PC-9 (cell line): ENCODE measurements at places on chromosomes 11 and 22. TPM values are rescaled to one million over a fixed set of nuclear protein-coding genes. Genes with fewer than 3 reads are reported as not detected.

- DNase-seq = peak; percentile 46
- no peaks in the 10 kb centered on the region for H3K27me3 ChIP-seq
- peaks cover 23% of the 10 kb centered on the region for H3K4me1 ChIP-seq
- no peak overlapping the region for H3K4me3 ChIP-seq
Observed at GRCh38 chr11:48013269-48013901, 33.0 kb downstream of the PTPRJ start.

DNA sequence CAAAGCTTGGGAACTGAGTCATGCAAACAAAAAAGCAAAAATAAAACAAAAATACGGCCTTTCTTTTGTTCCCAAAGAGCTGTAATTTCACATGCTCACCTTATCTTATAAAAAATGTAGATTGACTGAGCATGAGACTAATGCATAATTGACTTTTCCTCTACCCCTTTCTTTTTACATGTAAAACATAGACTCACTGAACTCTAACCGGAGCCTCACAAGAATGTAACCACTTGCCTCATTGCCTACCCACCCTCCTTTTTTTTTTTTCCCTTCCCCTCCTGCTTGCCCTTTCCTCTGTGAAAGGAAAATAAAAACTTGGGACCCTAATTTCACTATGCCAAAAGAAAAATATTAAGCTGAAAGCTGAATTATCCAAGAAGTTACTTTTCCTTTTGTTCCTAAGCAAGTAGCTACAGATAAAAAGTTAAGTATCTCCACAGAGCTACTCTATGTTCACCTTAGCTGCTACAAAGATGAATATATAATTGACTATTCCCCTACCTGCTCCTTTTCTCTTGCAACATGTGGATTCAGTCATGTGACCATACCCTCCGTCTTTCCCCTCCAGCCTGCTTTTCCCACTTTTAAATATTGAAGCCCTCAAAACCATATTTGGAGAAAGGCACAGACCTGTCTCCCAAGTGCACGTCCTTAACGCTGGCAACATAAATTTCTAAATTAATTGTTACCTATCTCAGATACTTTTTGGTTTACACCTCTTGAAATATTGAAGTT is 39.6 kb upstream of the WEE1 start:
- H3K4me1 ChIP-seq = peaks cover 42% of the 10 kb centered on the region
- H3K4me3 ChIP-seq = no peak overlapping the region
- no peak for DNase-seq
- no peaks in the 10 kb centered on the region for H3K36me3 ChIP-seq
- H3K27ac ChIP-seq = peak overlapping the region; percentile 54; the same call in 1 of the 2 replicates

DNA sequence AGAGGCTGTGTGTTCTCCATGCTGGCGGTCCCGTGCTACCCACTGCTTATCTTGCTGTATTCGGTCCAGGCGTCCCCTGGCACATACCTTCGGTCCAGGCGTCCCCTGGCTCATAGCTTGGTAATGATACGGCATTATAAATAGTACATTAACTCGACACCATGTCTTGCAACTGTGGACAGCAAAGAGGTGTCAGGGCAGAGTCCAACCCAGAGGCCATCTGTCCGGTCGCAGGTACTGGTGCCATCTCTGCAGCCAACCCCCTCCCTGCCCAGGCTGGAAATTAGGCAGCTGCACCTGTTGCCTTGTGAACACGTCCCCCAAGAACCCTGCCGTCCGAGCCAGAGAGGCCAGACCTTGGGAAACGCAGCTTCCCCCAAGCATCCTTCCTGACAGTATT is 634.3 kb downstream of the BRD1 start:
- no peak overlapping the region for H3K4me3 ChIP-seq
- no peak for DNase-seq
- H3K4me1 ChIP-seq = no peaks in the 10 kb centered on the region
- H3K27me3 ChIP-seq = peaks cover 100% of the 10 kb centered on the region

The MYEOV gene
- 182 and 232 TPM in 2 replicates for total RNA-seq

DNA sequence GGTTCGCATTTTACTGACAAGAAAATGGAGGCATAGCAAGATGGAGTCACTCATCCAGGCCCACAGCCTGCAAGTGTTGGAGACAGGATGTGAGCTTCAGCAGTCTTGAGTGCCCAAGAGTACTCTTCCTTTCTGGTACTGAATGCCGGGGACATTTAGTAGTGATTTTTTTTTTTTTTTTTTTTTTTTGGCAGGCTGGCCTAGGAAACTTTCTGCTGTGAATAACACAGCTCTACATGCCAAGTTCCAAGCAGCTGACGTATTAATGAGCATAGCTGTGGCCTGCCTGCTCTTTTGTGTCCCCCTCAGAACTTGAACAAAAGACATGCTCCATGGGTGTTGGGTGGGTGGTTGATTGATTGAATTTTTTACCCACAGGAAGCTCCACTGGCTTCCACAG is 195.5 kb upstream of the CADM1 start:
- H3K4me1 ChIP-seq = no peaks in the 10 kb centered on the region
- H3K36me3 ChIP-seq = no peaks in the 10 kb centered on the region
- no peak overlapping the region for H3K4me3 ChIP-seq
- no peak for DNase-seq
- H3K27ac ChIP-seq = no peak overlapping the region

The GGTLC2 gene
- not detected in 2 replicates for total RNA-seq

- no peaks in the 10 kb centered on the region for H3K36me3 ChIP-seq
- DNase-seq = no peak
- H3K4me3 ChIP-seq = no peak overlapping the region
- no peaks in the 10 kb centered on the region for H3K27me3 ChIP-seq
Observed at GRCh38 chr11:6717426-6717825, 34.3 kb upstream of the MRPL17 start.

GRCh38 chr11:64726867-64727530 is 4.0 kb upstream of the NRXN2 start:
- H3K27ac ChIP-seq = no peak overlapping the region
- DNase-seq = no peak
- H3K36me3 ChIP-seq = no peaks in the 10 kb centered on the region
- H3K4me1 ChIP-seq = peaks cover 6% of the 10 kb centered on the region; the same call in 1 of the 2 replicates
- peaks cover 71% of the 10 kb centered on the region for H3K27me3 ChIP-seq

DNA sequence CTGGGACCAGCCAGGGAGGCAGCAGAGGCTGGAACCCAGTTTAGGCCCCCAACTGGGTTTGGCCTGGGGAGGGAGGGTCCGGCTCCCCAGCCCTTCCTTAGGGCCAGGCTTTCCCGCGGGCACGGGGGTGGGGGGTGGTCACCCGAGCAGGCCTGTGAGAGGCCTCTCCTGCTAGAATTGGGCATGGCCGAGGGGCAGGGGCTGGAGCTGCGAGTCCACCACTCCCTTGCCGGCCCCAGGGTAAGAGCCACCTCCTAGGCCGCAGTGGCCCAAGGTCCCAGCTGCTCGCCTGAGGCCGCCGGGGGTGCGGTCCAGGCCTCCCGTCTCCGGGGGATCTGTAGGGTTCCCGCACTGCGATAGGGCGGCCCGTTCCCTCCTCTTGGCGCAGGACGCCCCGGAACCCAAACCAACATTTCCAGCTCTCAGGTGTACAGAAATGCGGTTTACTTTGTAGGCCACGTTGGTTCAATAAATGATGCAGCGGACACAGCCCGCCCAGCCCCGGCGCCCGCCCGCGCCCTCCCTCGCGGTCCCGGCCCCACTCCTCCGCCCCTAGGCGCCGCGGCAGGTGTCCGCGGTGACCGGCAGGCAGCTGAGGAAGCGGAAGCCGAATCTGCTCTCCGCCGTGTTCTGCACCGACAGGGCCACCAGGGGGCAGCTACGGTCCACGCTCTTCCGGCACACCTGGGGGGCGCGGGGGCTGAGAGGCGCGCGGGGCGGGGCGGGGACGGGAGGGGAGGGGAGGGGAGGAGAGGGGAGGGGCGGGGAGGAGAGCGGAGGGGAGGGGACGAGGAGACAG is 5.9 kb downstream of the LMNTD2 start:
- no peak overlapping the region for H3K4me3 ChIP-seq
- no peaks in the 10 kb centered on the region for H3K36me3 ChIP-seq
- no peak overlapping the region for H3K27ac ChIP-seq
- no peaks in the 10 kb centered on the region for H3K4me1 ChIP-seq
- no peaks in the 10 kb centered on the region for H3K27me3 ChIP-seq

GRCh38 chr22:45885171-45885840 is 91.7 kb downstream of the WNT7B start:
- no peaks in the 10 kb centered on the region for H3K36me3 ChIP-seq
- no peaks in the 10 kb centered on the region for H3K27me3 ChIP-seq
- DNase-seq = no peak
- H3K27ac ChIP-seq = no peak overlapping the region
- no peak overlapping the region for H3K4me3 ChIP-seq
- H3K4me1 ChIP-seq = peaks cover 15% of the 10 kb centered on the region

The RCE1 gene
- 42.1 and 42.9 TPM in 2 replicates for total RNA-seq

GRCh38 chr11:17012712-17013547 is 1.3 kb downstream of the PLEKHA7 start:
- H3K4me1 ChIP-seq = peaks cover 48% of the 10 kb centered on the region
- DNase-seq = peak; percentile 73
- H3K4me3 ChIP-seq = peak overlapping the region; percentile 99
